Common myeloid progenitor, CD34-positive (primary cell): ENCODE measurements at places on chromosomes 3 and 15.

DNA sequence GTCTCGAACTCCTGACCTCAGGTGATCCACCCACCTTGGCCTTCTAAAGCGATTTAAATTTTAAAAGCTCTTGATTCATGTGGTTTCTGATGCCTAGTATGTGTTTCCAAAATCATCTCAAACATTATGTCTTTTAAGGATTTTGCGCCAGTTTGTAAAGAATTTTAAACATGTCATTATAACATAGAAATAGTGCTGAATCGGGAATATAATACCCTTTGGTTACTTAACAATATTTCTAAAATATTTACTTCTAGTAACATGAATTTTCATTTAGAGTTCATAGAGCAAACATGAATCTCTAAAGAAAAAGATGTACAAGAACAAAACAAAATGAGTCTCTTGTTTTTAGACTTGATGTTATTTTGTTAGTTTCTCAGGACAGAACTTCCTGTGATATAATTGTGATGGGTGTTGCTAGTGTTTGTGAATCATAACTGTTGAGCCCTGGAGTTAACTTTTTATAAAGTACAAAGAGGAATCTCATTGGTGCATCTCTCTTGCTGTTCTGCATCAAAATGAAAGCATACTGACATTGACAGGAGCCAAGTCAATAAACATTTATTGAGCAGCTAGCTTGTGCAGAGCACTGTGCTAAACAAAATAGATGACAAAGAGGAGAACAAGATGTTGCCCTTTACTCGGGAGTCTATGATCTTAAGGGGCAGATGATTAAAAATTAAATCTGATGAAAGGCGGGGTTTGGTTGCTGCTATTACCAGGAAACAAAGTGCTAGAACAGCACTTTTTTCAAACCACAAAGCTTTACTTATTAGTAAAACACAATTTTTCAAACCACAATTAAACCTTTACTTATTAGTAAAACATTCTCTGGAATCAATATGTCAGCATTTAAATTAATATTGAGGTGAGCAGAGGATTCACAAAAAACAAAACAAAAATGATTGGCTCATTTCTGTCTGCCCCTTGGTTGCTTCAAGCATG lies 73.4 kb downstream of the MME start:
- DNase-seq: no peak

GRCh38 chr15:56469483-56469882 lies 4.5 kb upstream of the MNS1 start:
- peak; percentile 22 for DNase-seq

- DNase-seq: no peak
Measured at GRCh38 chr3:40169983-40170382, 139.5 kb upstream of the EIF1B start.

GRCh38 chr3:94251566-94251965 lies 188.7 kb downstream of the NSUN3 start:
- DNase-seq: no peak

DNA sequence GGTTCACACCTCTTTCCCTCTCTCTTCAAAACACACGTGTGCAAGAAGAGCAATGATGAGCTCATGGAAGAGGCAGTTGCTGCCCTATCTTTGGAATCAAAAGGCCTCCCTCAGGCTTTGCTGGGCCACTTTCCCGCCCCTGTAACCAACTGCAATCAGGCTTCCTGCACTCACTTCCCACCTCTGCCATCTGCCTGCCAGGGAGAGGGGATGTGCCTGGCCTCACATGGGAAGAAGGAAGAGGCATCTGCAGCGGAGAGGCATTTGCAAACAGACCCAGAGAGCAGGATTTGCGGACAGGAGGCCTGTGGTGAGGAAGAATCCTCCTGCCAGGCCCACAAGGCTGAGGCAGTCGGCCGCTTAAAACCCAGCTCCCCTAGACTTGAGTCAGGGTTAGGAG lies 175.6 kb upstream of the ATP10A start:
- no peak for DNase-seq

DNA sequence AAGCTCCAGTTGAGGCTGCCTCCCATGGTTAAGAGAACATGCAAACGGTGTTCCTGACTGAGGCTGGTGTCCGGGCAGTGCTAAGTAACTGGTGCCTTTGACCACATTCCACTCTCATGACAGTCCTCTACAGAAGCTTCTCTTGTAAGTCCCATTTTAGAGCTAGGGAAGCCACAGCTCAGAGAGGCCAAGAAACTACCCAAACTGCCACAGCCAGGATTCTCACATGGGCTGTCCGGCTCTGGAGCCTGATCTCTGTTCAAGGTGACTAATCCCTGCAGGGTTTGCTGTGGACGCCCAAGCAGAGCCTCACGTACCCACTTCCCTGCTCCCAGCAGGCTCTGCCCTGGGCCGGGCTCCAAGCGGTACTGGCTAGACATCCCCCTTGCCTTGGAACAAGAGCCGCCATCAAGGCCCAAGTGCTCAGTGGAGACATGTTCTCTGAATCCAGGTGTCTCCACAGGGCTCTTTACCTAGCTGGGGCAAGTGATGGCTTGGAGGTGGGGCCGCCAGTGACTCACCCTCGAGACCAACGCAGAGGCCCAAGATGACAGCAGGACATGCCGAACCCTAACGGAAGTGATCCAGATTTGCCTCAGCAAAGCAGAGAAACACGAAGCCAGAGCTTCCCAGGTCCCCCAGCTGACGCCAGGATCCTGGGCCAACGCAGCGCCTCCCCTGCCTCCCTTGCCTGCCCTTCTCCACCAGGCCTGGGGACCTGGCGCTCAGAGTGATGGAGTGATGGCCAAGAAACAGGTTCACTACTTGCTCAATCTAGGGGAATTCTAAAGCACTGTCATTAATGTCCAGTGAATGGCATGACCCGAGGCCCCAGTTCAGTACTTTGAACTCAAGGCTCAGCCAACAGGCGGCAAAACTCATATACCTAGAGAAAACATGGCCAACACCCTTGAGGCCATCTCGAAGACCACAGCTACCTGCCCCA lies 24.4 kb downstream of the KLHL25 start:
- DNase-seq: no peak

DNA sequence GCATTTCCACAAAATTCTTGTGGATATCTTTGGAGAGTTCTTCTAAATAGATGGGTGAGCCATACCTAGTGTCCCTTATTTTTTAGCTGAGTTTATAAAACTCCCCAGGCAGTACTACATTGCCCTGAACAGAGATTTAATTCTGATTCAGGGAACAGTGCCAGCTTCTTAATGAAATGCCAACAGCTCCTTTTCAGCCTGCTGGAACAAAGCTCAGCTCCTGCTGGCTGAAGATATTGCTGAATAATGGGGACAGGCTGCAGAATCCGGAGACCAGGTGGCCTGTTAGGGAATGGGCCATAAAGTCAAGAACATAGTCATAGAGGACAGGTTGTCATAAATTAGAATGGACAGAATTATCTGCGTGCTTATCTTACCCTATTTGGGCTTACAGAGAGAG lies 8.9 kb downstream of the HGD start:
- no peak for DNase-seq

GRCh38 chr3:98855806-98856400 lies 45.6 kb downstream of the DCBLD2 start:
- no peak for DNase-seq

DNA sequence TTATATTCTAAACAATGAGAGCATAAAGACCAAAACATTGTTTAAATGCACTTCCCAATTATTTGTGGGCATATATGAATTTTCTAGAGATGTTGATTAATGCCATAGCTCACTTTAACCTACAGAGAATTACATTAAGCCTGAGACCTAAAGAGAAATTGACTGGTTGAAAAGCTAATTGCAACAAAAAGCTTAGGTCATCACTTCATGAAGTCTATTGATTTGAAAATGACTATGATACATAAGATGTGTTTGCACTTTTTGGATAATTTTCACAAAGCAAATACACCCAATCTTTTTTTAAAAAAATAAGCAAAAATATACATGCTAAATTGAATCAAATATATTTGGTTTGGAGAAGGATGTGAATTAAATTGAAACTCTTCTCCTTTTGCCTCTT lies 532.8 kb upstream of the GOLIM4 start:
- DNase-seq: no peak

DNA sequence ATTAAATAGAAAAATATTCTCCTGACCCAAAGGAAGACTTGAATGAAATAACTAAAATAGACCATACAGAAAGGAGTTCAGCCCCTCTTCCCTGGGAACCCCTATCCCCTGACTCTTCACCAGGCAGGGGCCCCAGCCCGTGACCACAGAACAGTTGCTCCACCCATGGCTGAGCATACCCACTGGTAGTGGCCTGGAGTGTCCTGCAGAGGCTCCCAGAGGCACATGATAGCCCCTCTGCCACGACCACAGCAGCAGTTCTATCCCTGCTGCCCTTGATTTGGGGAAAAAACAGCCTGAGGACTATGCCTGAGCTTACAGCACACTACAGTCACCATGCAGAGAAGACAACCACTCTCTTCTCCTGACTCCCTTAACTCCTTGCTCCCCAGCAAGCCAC lies 31.8 kb downstream of the TTC14 start:
- DNase-seq: no peak

DNA sequence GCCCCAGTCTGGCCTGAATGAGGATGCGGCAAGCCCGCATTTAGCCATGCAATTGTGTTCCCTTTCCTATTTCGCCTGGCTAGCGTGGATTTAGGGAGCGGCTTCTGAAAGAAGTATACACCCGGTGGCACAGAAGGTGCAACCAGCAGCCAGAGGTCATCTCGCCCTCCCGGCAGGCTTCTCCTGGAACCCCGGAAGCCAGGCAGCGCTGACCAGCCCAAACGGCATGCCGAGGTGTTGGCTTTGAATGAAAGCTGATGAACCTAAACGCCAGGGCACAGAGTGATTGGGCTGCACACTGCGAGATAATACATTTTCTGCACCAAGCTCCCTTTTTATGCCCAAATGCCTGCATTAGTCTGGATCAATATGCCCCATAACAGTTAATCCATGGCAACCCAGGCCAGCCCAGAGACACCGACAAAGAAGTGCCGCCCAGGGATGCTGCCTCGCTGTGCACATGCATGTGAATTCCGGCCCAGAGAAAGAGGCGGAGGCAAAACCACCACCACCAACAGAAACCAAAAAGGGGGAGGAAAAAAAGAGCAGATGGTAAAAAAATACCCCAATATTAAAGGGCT lies 1.4 kb downstream of the SRGAP3 start:
- DNase-seq: no peak

- DNase-seq: no peak
Measured at GRCh38 chr3:38281895-38282686, at the start of gene SLC22A14. SLC22A14 (plus strand) TSS chr3:38282294; CDS start chr3:38306027, 23,733 bp downstream.

DNA sequence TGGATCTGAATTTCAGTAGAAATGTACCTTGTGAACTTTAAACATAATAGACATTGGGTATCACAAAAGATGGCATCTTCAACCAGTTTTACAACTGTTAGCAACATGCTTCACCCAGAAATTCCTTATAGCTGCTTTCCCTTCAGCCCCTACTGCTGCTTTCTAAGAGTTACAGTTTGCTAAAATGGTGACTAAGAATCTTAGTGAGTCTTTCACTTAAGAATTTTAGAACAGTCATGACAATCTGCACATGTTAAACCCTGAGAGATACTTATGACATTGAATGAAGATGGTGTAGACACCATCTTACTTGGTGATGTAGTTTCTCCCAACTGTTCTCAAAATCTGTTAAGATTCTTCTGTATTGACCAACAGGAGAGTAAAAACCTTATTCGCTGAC lies 129.7 kb upstream of the UBE2E1 start:
- DNase-seq: no peak

DNA sequence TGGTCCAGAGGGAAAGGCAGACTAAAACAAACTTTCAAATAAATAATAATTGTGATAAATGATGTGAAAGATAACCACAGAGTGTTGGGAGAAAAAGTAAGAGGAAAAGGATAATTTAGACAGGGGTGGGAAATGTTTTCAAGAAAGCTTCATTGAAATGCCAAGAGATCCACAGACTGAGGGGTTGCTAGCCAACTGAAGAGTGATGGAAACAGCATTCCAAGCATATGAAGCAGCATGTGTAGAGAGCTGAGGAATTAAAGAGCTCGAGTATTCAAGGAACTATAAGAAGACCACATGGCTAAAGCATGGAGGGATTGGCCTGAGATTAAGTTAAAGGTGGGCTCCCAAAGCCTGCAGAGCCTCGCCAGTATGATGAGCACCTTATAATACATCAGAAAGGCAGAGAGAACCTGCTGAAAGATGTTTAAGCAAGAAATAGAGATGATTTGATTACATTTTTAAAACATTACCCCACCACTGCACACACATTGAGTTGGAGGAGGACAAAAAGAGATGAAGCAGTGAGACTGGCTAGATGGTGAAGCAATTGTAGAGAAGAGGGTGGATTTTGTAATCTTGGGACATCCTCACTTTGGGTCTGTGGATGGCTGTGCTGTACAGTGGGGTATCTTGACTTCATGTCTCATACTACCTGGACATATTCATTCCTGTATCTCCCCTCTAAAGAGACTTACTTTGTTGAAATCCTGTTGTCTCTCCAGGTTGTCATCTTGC lies 100.8 kb downstream of the STAC start:
- no peak for DNase-seq

- DNase-seq: peak; percentile 48
Measured at GRCh38 chr3:125055913-125056745, at the start of gene HEG1. HEG1 (minus strand) TSS chr3:125055997; CDS start chr3:125055890, 107 bp downstream.

DNA sequence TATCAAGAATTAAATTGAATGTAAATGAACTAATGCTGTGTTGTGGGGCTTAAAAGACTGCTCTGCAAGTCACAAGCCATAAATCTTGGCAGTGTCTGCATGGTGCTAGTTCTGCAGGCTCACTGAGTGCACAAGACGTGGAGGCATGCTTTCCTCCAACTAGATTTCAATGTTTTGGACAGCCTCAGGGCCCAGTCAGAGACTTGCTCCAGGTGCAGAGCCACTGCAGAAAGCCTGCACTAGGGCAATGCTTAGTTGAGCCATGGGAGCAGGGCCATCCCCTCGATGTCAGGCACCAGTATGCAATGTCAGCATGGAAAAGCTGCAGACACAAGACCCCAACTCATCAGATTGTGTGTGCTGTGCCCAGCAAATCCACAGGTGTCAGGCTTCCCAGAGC lies 234.5 kb upstream of the CDIN1 start:
- DNase-seq: no peak

GRCh38 chr3:170840291-170840859 lies 29.6 kb downstream of the RPL22L1 start:
- DNase-seq: no peak

DNA sequence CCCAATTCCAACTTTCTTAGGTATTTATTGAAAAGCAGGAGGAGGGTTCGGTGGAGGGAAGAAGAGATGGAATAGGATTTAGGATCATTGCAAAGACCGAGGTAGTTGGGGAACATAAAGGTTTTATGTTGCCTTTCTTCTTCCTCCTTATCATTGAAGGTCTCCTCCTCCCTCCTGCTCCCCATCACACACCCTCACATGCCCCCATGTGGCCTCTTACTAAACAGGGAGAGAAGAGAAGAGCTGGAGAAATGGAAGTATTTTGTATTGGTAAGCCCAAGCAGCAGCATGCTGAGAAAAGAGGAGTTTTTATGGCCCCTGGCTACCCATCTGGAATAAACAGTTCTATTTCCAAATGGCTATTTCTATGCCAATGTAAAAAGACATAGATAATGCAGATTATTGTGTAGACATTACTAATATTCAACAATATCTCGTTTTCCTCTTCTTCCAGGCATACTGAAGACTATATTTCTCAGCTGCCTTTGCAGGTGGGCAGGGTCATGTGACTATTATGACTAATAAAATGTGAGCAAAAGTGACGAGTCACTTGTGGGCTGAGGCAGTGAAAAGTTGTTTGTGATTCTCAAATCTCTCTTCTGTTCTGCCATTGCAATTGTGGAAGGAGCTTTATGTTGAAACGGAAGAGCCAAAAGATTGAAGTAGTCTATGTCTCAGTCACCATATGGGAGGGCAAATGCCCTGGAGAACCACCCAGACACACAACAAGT lies 5.2 kb upstream of the GPR176 start:
- no peak for DNase-seq
